Left lung (tissue), 14 donors: ENCODE measurements at places on chromosomes 3 and 15. TPM values are rescaled to one million over a fixed set of nuclear protein-coding genes. Genes with fewer than 3 reads are reported as not detected.

- DNase-seq, result no peak
- H3K27me3 ChIP-seq, result no peaks in the 10 kb centered on the region
- H3K4me1 ChIP-seq, result no peaks in the 10 kb centered on the region
- no peak overlapping the region for H3K4me3 ChIP-seq
- H3K36me3 ChIP-seq, result no peaks in the 10 kb centered on the region
These were observed 52.0 kb downstream of the CD200R1L start for GRCh38 chr3:112794622-112795172.

DNA sequence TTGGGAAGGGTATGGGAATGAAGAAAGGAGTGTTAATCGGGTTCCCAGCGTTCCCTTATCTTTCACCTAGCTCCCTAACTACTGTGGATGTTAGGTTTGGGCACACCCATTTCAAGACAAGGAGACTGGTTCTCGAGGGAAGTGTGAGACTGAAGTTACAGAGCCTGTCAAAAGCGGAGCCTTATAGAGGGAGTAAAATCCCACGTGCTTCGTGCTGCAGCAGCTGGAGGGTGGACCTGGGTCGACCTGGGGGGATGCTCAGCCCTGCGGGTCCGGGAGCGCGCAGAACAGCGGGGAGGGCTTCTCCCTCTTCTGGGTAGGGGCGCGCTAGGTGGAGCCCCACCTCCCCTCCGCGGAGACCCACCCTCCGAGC, 314 bp upstream of the TMED3 start:
- peak overlapping the region; percentile 73 for H3K4me3 ChIP-seq
- H3K36me3 ChIP-seq, result peaks cover 20% of the 10 kb centered on the region
- H3K4me1 ChIP-seq, result peaks cover 12% of the 10 kb centered on the region
- H3K27ac ChIP-seq, result no peak overlapping the region

DNA sequence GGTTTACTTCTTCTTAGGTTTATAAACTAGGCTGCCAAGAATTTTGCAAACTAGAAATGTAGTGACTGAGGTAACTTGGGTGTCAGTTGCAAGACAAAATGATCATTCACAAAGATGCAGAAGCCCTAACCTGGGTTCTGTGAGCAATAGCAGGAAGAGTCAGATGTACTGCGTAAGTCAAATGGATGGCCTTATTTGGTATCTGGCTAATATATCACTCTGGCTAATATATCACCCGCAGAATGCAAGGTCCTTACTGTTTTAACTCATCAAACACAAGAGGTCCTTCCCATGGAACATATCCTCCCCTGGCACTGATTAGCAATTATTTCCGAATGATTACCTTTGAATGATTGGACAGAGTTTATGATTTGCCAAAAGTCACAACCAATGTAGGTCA, 37.4 kb downstream of the RBMS3 start:
- no peaks in the 10 kb centered on the region for H3K27me3 ChIP-seq
- DNase-seq, result no peak
- H3K36me3 ChIP-seq, result no peaks in the 10 kb centered on the region
- no peak overlapping the region for H3K27ac ChIP-seq
- H3K4me1 ChIP-seq, result peaks cover 11% of the 10 kb centered on the region

CLDN11 gene
- 9.9 TPM for total RNA-seq

DNA sequence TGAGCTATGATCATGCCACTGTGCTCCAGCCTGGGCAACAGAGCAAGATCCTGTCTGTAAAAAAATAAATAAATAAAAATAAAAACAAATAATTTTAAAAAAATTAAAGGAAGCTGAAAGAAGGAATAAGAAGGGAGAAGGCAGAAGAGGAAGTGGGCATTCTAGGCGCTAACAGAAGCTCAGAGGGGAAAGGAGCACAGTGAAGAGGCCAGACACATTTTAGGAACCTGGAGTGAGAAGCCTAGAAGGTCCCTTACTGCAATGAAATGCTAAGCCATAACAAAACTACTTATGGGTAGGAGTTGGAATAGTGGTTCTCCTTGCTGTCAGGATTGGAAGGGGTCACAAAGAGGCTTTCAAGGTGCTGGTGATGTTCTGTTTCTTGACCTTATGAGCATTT, 64.0 kb downstream of the ITGB5 start:
- DNase-seq, result no peak
- H3K36me3 ChIP-seq, result no peaks in the 10 kb centered on the region
- H3K27me3 ChIP-seq, result no peaks in the 10 kb centered on the region
- H3K27ac ChIP-seq, result no peak overlapping the region
- H3K4me3 ChIP-seq, result no peak overlapping the region
- no peaks in the 10 kb centered on the region for H3K4me1 ChIP-seq

- no peak for DNase-seq
- no peak overlapping the region for H3K27ac ChIP-seq
- H3K36me3 ChIP-seq, result peaks cover 34% of the 10 kb centered on the region
- H3K27me3 ChIP-seq, result no peaks in the 10 kb centered on the region
- peaks cover 4% of the 10 kb centered on the region for H3K4me1 ChIP-seq
These were observed 10.1 kb downstream of the MKRN2 start for GRCh38 chr3:12566976-12567375.

DNA sequence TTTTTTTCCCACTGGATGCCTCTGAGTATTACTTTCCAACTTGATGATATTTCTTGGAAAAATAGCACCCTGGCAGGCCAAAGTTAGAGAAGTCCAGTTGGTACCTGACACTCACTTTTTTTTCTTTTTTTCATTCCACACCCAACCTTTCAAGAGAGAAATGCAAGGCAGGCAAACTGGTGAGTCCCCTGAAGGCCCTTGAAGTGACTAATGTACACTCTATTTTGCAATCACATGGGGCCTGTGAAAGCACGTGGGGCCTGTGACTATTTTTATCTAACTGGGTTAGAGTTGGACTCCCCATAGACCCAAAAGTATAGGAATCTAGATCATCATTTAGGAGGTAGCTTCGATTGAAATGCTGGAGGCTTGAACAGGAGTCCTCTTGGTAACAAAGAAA, 316.7 kb downstream of the CHL1 start:
- H3K36me3 ChIP-seq, result no peaks in the 10 kb centered on the region
- H3K27me3 ChIP-seq, result no peaks in the 10 kb centered on the region
- H3K27ac ChIP-seq, result no peak overlapping the region
- DNase-seq, result no peak

GRCh38 chr3:4794798-4795197, 184.4 kb upstream of the BHLHE40 start:
- H3K27ac ChIP-seq, result no peak overlapping the region
- no peaks in the 10 kb centered on the region for H3K4me1 ChIP-seq
- no peaks in the 10 kb centered on the region for H3K36me3 ChIP-seq
- no peak overlapping the region for H3K4me3 ChIP-seq
- no peaks in the 10 kb centered on the region for H3K27me3 ChIP-seq

- no peaks in the 10 kb centered on the region for H3K4me1 ChIP-seq
- no peak overlapping the region for H3K4me3 ChIP-seq
- DNase-seq, result no peak
- H3K36me3 ChIP-seq, result no peaks in the 10 kb centered on the region
- H3K27ac ChIP-seq, result no peak overlapping the region
These were observed 10.9 kb upstream of the SRGAP3 start for GRCh38 chr3:9260305-9260704.

DNA sequence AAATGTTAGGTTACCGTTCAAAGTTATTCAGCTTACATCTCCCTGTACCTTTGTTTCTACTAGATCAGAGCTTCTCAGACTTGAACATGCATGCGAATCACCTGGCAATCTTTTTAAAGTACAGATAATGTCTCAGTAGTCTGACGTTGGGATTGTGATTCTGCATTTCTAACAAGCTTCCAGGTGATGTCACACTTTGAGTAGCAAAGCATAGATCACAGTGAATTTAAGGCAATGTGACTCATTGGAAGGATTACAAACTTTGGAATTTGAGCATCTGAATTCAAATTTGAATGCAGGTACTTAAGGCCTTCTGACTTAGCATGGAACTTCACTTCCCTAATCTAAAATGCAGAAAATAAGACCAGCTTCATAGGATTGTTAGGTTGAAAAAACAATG, 10.8 kb upstream of the ZMAT3 start:
- H3K4me3 ChIP-seq, result no peak overlapping the region
- H3K36me3 ChIP-seq, result no peaks in the 10 kb centered on the region
- DNase-seq, result no peak
- no peak overlapping the region for H3K27ac ChIP-seq

- no peaks in the 10 kb centered on the region for H3K36me3 ChIP-seq
- H3K4me3 ChIP-seq, result no peak overlapping the region
- no peaks in the 10 kb centered on the region for H3K4me1 ChIP-seq
- no peak overlapping the region for H3K27ac ChIP-seq
- no peak for DNase-seq
These were observed 868.8 kb downstream of the NTRK3 start for GRCh38 chr15:87387766-87388165.

DUOXA2 gene
- not detected for total RNA-seq

DNA sequence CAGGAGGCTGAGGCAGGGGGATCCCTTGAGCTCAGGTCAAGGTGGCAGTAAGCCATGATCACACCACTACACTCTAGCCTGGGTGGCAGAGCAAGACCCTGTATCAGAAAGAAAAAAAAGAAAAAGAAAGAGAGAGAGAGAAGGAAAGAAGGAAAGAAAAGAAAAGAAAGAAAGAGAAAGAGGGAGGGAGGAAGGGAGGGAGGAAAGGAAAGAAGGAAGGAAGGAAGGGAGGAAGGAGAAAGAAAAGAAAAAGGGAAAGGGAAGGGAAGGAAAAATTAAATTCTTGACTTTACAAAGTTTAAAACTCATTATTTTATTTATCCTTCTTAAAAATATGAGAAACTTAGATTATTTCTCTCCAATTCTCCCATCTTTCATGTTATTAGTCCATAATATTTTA, 17.1 kb upstream of the IDH2 start:
- no peaks in the 10 kb centered on the region for H3K27me3 ChIP-seq
- no peaks in the 10 kb centered on the region for H3K36me3 ChIP-seq
- no peaks in the 10 kb centered on the region for H3K4me1 ChIP-seq
- DNase-seq, result no peak

ONECUT1 gene
- total RNA-seq, result not detected

FAM3D gene
- 1.5 TPM for total RNA-seq
